ENCODE measurements at places on chromosomes 3 and 15.

DNA sequence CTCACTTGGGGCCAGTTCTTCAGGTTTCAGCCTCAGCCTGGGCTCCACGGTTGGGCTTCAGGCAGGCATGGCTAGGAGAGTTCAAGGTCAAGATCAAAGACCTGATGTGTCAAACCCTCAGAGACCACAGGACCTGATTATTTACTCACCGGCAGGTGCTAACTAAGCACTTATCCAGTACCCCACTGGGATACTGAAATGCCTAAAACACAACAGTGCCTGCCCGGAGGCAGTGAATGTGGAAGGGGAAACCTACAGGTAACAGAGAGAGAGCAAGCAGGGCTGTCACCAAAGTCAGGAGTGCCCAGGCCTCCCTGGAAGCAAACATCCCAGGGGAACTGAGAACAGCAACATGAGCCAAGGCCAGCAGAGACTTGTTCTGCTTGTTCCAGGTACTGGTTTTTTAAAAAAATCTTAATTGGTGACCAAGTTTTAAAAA is 6.7 kb downstream of the IDH2 start:
- DNase-seq, result no peak

DNA sequence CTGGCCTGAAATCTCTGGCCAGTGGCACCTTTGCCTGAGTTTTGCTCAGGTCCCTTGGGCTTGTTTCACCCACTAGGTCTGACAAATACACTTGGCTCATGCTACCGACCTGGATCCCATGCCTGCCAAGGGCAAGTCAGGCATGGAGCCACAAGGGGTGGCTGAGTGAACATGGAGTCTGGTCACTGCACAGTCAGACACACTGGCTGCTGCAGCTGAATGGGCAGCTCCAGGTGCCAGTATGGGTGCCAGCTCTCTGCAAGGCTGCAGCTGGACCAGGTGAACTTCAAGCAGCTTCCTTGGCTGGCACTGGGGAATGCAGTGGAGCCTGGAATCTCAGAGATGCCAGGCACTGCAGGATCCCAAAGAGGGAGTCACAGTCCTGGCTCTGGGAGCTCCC is 170.3 kb downstream of the NECTIN3 start:
- DNase-seq, result no peak

DNA sequence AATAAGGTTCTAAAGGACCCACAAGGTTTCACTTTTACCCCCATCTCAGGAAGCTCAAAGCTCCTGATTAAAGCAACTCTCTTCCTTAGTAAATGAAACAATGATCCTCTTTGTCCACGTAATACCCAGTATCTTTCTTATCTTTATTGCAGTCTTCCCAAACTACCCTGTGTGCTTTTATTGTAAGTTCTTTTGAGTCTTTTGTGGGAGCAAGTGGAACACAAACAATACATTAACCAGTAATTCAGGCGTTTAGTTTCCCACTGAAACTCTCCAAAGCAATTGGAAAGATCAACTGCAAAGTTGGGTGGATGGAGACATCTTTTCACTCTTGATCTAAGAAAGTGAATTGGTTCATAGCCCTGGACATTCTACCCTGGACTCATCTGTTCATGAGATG is 240.0 kb downstream of the ZNF621 start:
- no peak for DNase-seq

DNA sequence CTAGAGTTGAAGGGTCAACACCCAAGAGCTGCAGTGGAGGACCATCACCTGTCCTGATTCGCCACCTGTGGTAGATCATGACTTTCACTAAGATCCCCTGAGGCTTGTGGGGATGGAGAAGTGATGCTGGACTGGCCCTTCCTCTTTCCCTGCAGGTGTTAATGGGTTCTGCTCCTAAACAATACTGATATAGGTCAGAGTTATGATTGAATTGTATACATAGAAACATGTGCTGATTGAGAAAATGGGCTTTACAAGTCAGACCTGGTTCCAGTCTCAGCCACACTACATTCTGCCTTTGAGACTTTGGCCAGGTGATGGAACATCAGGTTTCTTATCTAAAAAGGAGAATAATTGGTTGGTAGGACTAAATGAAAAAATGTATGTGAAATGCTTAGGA is 418.9 kb upstream of the TPRG1 start:
- DNase-seq, result no peak

- DNase-seq, result no peak
These were observed 17.3 kb downstream of the MRPS11 start for GRCh38 chr15:88484682-88485331.

GRCh38 chr3:108091498-108092250 is 843 bp upstream of the CD47 start:
- no peak for DNase-seq

- no peak for DNase-seq
These were observed 301.4 kb downstream of the RBMS3 start for GRCh38 chr3:29582273-29582672.

- DNase-seq, result peak; percentile 97
These were observed 1.3 kb upstream of the THBS1 start for GRCh38 chr15:39579487-39580116.

GRCh38 chr3:134328846-134329245 is 45.4 kb downstream of the AMOTL2 start:
- DNase-seq, result no peak

DNA sequence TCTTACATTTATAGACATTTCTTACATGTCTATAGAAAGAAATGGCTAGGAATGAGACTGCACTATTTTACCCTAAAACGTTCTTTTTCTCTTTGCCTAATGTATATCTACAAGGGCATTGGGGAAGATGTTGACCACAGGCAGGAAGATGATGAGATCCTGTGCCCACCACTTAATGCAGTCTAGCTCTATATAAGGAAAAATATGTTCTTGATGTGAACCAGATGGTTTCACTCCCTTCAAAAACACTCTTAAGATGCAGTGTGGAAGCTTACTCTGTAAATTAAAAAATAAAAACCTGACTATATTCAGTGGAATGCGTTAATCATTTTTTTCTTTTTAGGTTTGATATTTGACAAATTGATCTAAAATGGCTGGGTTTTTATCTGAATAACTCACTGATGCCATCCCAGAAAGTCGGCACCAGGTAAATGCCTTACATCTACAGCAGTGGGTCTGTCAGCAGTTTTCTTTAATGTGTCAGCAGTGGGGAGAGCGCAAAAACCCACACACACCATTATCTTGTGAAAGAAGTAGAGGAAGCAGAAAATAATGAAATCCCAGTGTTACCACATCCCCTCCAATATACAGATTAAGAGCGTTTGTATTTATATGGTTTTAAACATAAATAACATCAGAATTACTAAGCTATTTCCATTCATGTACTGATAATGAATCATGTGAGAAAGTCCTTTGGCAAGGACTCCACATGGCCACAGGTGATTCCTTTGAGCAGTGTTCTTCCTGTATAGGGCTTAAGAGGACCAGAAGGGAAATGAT is 10.1 kb downstream of the AGTR1 start:
- no peak for DNase-seq

- DNase-seq, result no peak
These were observed 77.2 kb downstream of the SCN10A start for GRCh38 chr3:38738630-38739395.

DNA sequence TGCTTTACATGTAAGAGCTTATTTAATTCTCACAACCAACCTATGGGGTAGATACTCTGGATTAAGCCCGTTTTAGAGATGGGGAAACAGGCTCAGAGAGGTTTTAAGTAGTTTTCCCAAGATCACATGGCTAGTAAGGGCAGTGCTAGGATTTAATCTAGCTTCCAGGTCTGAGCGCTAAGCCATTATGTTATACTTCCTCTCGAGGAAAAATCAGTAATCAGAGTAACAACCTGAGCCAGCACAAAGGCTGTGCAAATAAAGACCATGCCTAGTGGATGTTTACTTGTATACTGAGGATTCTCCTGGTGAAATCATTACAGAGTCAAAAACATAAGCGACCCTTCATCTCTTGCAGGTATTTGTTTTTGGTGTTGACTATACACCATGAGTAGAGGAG is 9.0 kb downstream of the FSTL1 start:
- no peak for DNase-seq

DNA sequence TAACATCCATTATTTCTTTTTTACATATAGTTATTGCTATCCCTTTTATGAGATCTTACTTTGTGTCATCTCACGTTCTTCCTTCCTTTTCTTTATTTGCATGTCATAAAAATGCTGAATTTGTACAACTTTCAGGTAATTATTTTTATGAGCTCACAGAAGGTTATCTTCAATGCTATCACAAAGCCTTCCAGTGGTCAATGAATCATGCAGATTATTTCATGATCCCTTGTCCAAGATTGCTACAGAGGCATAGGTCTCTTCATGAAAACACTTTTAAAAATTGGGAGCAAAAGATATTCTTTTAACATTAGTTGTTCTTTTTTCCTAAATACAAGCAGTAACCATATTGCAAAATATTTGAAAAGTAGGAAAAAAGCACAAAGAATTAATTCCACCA is 880.1 kb upstream of the NR2F2 start:
- DNase-seq, result no peak

GRCh38 chr3:129403450-129403849 is 25.0 kb downstream of the EFCAB12 start:
- DNase-seq, result no peak

GRCh38 chr15:63605816-63606215 is 8.6 kb downstream of the FBXL22 start:
- no peak for DNase-seq

DNA sequence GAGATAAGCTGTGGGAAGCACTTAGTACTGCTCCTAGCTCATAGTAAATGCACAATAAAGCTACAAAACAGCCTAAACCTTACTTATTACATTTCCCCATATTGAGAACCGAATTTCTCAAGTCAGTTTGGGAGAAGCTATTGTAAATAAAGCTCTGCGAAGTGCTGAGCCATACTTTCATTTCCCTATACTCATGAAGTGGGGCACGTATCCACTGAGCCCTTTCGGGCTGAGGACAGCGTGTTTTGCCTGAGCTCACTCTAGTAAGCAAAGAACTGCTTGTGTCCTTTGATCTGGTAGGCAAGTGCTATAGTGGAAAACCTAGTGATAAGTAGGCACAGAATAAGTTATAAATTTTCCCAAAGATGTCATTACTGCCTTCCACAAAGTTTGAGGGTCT is 165.0 kb downstream of the RSL24D1 start:
- DNase-seq, result no peak

DNA sequence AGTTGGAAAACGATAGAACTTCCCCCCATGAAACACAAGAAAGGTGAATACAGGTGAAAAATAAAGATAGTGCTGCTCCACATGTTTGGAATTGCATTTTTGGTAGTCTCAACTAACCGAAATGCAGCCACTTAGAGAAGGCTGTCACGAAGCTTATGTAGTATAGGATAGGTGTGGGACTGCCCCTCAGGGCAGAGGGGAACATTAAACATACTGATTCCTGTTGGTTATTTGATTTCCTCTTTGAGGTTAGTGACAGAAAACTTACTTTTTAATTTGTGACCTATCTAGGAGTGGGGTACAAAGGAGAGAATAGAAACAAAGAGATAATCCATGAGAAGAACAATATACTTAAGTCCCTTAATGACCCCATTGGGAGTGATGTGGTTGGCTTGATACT is 85.8 kb upstream of the SATB1 start:
- DNase-seq, result no peak

- DNase-seq, result peak; percentile 56
These were observed 40.9 kb downstream of the FBXL2 start for GRCh38 chr3:33317963-33318709.

- no peak for DNase-seq
These were observed 6.2 kb downstream of the ZNF609 start for GRCh38 chr15:64466408-64467141.

DNA sequence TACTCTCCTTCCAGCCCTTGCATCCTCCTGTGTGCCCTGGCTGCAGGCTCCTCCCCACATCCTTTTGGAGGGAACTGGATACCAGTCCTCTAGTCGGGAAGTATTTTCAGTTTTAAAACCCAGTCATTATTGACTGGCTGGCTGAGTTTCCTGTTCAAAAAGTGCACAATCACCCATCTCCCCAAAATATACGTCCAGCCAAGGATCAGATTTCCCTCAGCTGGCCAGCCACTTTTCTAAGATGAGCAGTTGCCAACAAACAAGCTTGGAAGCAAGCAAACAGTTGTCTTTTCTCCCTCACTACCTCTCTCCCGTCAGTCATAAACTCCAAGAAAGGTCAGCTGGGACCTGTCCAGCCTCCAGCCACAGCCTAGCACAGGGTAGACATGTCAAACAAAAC is 147.7 kb upstream of the GALNT15 start:
- DNase-seq, result no peak

DNA sequence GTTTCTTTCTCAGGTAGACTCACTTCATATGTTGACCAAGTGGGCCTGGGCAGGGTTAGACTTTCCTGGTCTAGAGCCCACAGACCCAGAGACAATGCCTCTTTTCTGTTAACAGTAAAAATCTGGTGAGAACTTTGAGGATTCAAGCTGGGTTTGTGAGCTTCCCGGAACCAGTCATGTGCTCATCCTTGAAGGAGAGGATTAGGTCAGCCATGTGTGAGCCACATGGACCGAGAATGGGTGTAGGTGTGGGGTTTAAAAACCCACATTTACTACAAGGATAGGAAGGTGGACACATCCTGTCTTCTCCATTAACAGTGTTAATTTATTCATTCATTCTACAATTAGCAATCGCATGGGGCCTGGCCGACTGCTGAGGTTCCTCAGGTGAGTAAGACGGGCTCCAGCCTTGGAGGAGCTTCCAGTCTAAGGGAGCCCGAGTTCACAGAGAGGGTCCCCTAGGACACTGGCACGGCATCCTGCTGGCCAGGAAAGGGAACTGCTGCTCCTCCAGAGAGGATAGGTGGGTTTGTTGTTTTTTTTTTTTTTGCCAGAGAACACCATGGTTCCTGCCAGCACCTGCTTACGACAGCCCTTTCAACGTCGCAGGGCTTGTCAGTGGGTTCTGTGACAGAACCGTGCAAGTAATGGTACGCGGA is 69.0 kb downstream of the SQOR start:
- no peak for DNase-seq

- DNase-seq, result no peak
These were observed 73.9 kb upstream of the CHRNB4 start for GRCh38 chr15:78714890-78715289.

DNA sequence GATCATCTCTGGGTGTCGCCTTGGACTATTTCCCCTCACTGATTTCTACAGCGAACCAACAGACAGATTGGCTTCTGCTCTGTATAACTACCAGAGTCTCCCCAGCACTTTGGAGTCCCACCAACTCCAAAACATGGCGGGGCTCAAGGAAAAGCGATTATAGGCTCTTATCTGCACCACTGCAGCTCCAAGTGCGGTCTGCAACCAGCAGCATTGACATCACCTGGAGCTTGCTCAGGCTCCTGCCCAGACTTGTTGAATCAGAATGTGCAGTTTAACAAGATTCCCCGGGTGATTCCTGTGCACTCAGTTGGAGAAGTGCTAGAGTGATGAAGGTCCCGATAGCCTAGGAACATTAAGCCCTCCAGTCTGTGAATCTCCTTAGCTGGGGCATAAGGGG is 9.0 kb downstream of the CCK start:
- DNase-seq, result no peak

GRCh38 chr3:85167576-85167975 is 208.8 kb downstream of the CADM2 start:
- DNase-seq, result no peak

- no peak for DNase-seq
These were observed 995.5 kb downstream of the MCTP2 start for GRCh38 chr15:95226835-95227234.

GRCh38 chr15:69451951-69452691 is 497 bp upstream of the RPLP1 start:
- DNase-seq, result no peak
